Activated gamma-delta T cell treated with Interleukin-2 at 50 U/mL for 16 hours (primary cell): ENCODE measurements at places on chromosomes 7 and 10.

DNA sequence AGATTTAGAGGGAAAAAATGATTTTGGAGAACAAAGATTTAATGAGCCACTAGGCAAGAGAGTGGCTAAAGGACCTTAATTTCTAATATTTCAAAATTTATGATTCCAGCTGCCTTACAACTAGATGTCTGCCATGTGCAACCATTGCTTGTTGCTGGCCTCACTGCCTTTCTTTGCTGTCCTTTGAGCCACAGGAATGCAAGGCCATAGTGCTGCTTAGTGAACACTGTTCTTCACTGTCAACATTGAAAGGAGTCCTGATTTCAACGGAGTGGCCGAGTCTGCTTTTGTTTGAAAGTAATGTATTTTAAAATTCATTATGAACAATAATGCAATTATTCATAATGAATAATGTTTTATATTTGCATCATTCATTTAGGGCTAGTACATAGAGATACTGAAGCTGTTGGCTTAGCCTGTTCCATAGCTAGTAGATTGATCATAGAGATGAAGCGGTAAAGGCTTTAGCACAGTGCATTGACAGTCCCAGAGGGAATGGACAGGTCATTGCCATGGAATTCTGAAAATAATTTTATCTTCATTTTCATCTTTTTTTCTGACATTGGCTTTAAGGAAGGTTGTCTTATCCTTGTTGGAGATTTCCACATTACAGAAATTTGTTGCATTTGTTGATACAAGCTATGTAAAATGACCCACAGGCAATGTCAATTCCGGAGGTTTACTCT, 544.1 kb downstream of the AUTS2 start:
- no peak for DNase-seq

- no peak for DNase-seq
Observed at GRCh38 chr10:52951824-52952223, 179.2 kb upstream of the MBL2 start.

DNA sequence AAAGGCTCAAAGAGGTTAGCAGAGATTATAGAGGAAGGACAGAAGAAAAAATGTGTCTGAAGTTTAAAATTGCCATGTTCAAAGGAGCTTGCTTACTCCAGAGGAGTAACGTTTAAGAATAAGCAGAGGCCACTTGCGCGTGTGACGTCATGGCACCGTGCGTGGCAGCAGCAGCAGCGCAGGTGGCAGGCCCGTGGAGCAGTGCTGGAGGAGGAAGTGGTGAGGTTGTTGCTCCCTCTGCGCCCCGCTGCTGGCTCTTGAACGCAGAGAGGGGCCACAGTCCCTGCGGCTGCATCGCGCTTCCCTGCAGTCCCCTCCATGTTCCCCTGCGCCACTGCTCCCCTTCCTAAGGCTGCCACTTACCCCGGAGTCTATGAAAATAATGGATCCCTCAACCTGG, 37.5 kb downstream of the GDI2 start:
- peak; percentile 67 for DNase-seq

GRCh38 chr10:105706281-105707026, 1065.4 kb downstream of the SORCS3 start:
- no peak for DNase-seq

- no peak for DNase-seq
Observed at GRCh38 chr7:80819503-80819902, 99.3 kb downstream of the SEMA3C start.

DNA sequence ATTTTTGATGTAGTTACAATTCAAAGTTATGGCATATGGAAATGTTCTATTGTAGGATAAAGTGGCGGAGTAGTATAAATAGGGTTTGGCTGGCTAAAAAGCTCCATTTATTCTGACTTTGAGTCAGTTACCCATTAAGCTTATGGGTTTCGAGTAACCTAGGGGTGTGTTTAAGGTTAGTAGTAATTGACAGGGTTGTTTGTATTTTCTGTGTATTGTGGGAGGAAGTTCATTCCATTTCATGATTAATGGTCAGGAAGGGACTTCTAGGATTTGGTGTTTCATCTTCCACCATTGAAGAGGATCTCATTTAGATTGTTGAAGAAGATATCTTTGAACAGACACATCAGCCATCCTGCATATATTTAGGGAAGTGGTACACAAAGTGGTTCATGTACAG, 75.0 kb downstream of the BICC1 start:
- DNase-seq: no peak

DNA sequence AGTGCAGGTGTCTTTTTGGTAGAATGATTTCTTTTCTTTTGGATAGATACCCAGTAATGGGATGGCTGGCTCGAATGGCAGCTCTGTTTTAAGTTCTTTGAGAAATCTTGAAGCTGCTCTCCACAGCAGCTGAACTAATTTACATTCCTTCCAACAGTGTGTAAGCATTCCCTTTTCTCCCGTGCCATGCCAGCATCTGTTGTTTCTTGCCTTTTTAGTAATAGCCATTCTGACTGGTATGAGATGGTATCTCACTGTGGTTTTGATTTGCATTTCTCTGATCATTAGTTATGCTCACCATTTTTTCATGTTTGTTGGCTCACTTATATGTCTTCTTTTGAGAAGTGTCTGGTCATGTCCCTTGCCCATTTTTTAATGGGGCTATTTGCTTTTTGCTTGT, 486.3 kb downstream of the GALNT17 start:
- no peak for DNase-seq

DNA sequence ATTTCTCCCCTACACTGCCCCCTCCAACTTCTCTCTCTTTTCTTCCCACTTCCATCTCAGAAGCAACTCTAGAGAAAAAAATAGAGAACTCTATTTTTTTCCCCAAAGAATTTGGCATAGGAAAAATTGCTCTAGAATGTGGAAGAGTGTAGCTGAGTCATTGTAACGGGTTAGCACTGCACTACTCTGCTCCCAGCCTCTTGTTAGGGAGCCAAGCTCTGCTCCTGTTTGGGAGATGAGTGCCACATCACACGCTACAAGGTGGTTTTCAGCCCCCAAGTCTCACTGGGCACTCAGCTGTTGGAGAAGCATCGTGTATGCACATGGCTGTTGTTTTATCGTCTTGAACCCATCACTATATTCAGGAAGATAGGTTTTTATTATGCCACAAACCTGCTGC, 136.4 kb downstream of the BMPER start:
- no peak for DNase-seq

- DNase-seq: no peak
Observed at GRCh38 chr10:114521255-114521654, 117.0 kb upstream of the AFAP1L2 start.

DNA sequence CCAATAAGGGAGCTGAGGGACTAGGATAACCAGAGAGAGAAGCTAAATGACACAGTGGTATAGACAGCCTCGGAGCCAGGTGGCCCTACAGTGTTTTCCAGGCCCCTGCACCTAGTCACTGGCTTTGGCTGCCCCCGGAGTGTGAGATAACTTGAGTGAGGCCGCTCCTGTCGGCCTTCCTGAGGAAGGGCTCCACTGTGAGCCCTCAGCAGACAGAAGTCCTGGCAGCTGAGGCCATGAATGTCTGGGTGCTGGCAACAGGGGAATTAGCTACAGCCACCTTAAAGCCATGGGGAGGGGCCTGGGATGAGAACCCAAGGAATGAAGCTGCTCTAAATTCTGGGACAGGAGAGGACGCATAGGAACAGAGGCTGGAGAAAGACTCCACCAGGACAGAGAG, 4.6 kb upstream of the GDF10 start:
- no peak for DNase-seq

- DNase-seq: no peak
Observed at GRCh38 chr7:149776289-149776688, 2.9 kb upstream of the ZNF467 start.

DNA sequence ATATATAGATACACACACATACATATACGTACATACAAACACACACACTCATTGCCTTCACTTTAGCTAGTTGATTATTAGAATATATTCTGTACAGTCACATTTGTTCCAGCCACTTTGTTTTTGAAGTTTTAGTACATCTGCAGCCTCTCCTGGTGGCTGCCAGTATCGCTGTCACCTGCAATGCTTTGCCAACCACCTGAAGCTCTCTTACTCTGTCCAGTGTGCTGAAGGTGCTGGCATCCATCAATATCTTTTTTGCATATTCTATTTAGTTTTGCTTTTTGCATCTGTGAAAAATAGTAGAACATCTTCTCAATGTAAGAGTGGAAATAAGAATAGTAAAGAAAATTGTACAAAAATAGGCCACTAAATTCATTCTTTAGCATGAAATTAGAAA, 388.6 kb downstream of the EXOC4 start:
- no peak for DNase-seq

GRCh38 chr10:78782441-78782840, 286.3 kb upstream of the ZMIZ1 start:
- DNase-seq: no peak

- no peak for DNase-seq
Observed at GRCh38 chr10:118584181-118584954, 11.1 kb downstream of the PRLHR start.

DNA sequence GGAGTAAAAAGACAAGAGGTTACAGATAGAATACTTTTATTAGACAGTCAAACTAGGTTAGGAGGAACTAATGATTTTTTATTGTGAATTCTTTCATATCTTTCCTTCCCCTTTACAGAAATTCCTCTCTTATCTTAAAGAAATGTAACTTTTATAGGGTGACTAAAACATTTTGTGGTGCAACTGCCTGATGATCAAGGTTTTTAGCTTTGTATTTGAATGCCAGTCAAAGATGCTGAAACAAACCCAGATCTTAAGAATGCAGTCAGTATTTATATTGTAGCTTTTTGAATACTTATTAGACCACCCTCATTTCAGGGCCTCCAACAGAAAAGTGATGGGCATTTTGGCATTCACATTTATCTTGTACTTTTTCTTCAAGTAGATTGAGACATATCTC, 27.4 kb downstream of the TAX1BP1 start:
- no peak for DNase-seq

- DNase-seq: no peak
Observed at GRCh38 chr7:27186668-27187474, 1.8 kb upstream of the HOXA11 start.

DNA sequence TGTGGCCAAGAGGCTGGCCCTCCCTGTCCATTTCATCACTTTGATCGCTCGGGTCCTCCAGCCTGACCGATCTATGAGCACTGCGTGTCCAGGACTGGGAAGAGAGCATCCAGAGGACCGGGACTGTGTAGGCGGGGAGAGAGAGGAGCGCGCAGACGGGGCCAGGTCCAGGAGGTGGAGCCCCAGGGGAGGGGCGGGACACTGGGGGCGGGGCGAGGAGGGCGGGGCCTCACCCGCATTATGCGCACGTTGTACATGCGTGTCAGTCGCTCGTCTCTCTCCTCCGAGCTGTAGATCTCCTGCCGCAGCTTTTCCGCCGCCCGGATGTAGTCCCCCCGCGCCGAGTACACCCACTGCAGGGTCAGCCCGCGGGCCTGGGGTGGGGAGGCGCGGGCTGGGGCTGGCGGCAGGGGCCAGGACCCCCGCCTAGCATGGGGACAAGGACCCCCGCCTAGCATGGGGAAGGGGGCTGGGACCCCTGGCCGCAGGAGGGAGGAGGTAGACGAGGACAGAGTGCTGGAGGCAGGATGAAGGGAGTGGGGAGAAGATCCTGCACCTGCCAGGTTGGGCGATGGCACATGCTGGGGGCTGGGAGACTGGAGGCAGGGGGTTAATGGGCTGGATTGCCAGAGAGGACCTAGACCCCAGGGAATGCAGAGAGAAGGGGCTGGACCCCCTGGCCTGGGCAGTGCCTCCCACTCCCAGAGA, 14.3 kb downstream of the MOSPD3 start:
- DNase-seq: peak; percentile 88
